Smooth muscle cell of bladder (primary cell): ENCODE measurements at places on chromosomes 6 and 20. TPM values are rescaled to one million over a fixed set of nuclear protein-coding genes. Genes with fewer than 3 reads are reported as not detected.

The TSPO2 gene
- total RNA-seq: not detected in 2 replicates

The GABRR1 gene
- total RNA-seq: not detected in 2 replicates

The RNF144B gene
- 0.28 TPM in 2 replicates for total RNA-seq

The ANKRD66 gene
- not detected in 2 replicates for total RNA-seq

The MATN4 gene
- not detected in 2 replicates for total RNA-seq

The PTP4A1 gene
- total RNA-seq: 39.0 and 52.9 TPM in 2 replicates
